ENCODE measurements at places on chromosomes 1 and 21.

- H3K4me3 ChIP-seq: no peak overlapping the region
- no peak overlapping the region for H3K27ac ChIP-seq
- H3K36me3 ChIP-seq: no peaks in the 10 kb centered on the region
- DNase-seq: no peak
These were observed 174.8 kb downstream of the LTN1 start for GRCh38 chr21:28817871-28818270.

DNA sequence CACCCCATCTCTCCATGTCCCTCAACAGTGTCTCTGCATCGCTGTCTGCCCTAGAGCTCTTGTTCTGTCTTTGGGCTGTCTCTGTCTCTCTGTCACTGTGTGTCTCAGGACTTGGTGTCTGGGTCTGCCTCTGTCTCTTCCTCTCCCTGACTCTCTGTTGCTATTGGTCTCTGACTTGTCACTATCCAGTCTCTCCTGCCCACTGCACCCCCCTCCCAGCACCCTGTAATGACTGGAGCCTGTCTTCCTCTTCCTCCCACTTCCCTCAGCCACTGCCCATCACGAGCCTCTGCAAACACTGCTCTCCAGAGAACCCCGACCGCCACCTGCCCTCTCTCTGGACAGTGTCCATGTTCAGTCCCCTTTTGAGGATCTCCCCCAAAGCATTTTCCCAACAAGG is 12.1 kb downstream of the PEAR1 start:
- H3K27ac ChIP-seq: no peak overlapping the region
- peaks cover 16% of the 10 kb centered on the region for H3K4me1 ChIP-seq
- no peak for DNase-seq
- no peaks in the 10 kb centered on the region for H3K27me3 ChIP-seq
- H3K36me3 ChIP-seq: no peaks in the 10 kb centered on the region
- H3K4me3 ChIP-seq: no peak overlapping the region

DNA sequence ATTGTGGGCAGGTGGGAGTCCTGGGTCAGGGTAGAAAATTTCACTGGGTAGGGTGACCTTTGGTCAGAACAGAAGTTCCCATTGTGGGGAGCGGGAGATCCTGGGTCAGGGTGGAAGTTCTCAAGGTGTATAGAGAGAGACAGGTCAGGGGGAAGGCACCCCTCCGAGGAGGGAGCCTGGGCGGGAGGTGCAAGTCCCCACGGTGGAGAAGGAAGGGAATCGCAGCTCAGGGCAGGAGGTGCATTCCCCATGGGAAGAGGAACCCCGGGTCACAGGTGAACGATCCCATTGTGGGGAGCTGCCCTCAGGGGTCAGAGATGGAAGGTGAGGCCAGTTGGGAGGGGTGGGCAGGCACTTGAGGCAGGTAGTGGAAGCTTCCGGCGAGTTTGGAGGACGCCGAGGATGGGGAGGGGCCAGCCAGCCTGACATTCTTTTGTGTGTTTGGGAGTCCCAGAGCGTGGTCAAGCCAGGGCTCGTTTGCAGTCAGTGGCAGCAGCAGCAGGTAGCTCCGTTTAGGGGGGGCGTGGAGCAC is 637 bp downstream of the LYPLA2 start:
- peaks cover 27% of the 10 kb centered on the region for H3K36me3 ChIP-seq
- no peaks in the 10 kb centered on the region for H3K27me3 ChIP-seq
- H3K4me1 ChIP-seq: peaks cover 38% of the 10 kb centered on the region
- H3K27ac ChIP-seq: peak overlapping the region; percentile 64
- DNase-seq: peak; percentile 65

- no peak for DNase-seq
- no peak overlapping the region for H3K4me3 ChIP-seq
- no peaks in the 10 kb centered on the region for H3K27me3 ChIP-seq
- no peaks in the 10 kb centered on the region for H3K36me3 ChIP-seq
- H3K4me1 ChIP-seq: peaks cover 3% of the 10 kb centered on the region
These were observed 26.3 kb downstream of the CAMTA1 start for GRCh38 chr1:6811583-6811982.

DNA sequence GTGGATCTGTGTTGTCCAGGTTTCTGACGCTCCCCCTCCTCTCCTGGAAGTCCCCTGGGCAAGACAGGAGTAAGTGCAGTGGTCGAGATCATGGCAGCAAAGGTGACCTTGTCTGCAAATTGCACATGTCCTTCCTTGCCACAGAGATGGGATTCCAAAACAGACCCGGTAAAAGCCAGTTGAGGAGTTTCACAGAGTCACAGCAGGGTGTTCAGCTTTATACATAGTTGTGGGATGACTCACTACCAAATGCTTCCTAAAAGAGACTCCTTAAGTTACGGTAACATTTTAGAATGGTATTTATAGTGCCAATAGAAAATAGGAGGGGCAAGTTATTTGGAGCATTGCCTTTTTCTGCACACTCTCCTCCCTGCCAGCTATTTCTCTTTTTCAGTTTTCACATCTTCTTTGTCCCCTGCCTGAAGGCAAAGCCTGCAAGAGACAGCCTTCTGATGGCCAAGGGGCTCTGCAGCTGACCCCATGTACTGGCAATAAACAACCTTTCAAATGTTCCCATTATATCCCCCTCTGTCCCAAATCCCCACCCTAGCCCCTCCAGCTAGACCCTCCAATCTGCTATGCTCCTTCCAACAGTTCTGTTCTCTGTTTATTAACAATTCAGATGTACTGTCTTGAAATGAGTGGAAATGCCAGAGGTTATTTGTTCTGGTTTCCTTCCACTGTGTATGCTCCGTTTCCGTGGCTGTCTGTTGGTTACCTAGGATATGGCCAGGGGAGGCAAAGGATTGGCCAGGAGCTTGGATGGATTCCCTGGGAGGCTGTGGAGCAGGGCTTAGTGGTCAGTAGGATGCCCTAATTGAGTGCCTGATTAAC is 115.0 kb downstream of the TGFB2 start:
- H3K36me3 ChIP-seq: no peaks in the 10 kb centered on the region
- H3K27ac ChIP-seq: peak overlapping the region; percentile 75
- no peaks in the 10 kb centered on the region for H3K27me3 ChIP-seq
- no peak for DNase-seq
- H3K4me1 ChIP-seq: peaks cover 20% of the 10 kb centered on the region

- H3K4me3 ChIP-seq: no peak overlapping the region
- no peak overlapping the region for H3K27ac ChIP-seq
- no peaks in the 10 kb centered on the region for H3K27me3 ChIP-seq
- no peak for DNase-seq
- no peaks in the 10 kb centered on the region for H3K4me1 ChIP-seq
These were observed 58.5 kb downstream of the FGGY start for GRCh38 chr1:59355361-59355760.

- H3K4me1 ChIP-seq: no peaks in the 10 kb centered on the region
- H3K27ac ChIP-seq: no peak overlapping the region
- H3K4me3 ChIP-seq: no peak overlapping the region
- no peaks in the 10 kb centered on the region for H3K27me3 ChIP-seq
- DNase-seq: no peak
These were observed 79.9 kb upstream of the PLPPR5 start for GRCh38 chr1:99084562-99084961.

GRCh38 chr1:153793973-153794615 is 18.9 kb downstream of the SLC27A3 start:
- DNase-seq: no peak
- no peak overlapping the region for H3K27ac ChIP-seq
- no peaks in the 10 kb centered on the region for H3K36me3 ChIP-seq
- H3K27me3 ChIP-seq: no peaks in the 10 kb centered on the region

GRCh38 chr1:227934476-227935313 is 13.0 kb downstream of the WNT9A start:
- H3K4me1 ChIP-seq: no peaks in the 10 kb centered on the region
- no peaks in the 10 kb centered on the region for H3K27me3 ChIP-seq
- H3K27ac ChIP-seq: no peak overlapping the region

DNA sequence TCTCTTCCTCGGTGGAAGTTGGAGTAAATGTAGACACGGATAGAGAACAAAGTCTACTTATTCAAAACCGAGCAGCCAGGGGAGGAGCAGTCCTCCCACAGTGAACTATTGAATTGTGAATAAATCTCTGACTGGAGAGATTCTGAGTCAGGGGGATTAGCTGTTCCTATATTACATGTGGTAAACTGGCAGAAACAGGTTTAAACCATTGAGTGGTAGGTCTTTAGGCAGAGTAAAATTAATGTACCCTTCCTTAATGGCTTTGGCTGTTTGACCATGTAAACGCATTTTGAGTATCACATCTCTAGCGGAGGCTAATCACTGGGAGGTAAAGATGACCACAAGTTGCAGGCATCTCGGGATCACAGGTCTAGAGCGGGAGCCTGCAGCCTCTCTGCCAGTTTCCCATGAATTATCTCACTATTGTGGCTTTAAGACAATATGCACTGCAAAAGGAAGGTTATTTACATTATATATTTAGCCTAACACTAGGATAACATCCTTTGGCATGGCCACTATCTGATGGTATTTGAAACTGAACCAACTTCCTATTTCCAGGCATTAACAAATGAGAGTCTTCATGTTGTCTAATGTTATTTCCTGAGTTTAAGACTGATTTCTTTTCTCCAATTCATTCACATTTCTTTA is 7.9 kb upstream of the DISC1 start:
- H3K4me1 ChIP-seq: peaks cover 3% of the 10 kb centered on the region
- no peaks in the 10 kb centered on the region for H3K27me3 ChIP-seq
- H3K36me3 ChIP-seq: no peaks in the 10 kb centered on the region
- no peak overlapping the region for H3K4me3 ChIP-seq
- no peak overlapping the region for H3K27ac ChIP-seq
- no peak for DNase-seq

GRCh38 chr1:115539736-115540135 is 102.0 kb upstream of the VANGL1 start:
- no peak for DNase-seq
- no peak overlapping the region for H3K4me3 ChIP-seq
- H3K4me1 ChIP-seq: no peaks in the 10 kb centered on the region

Measured in upper lobe of left lung (tissue), 6 donors.